HL-60 (cell line): ENCODE measurements at places on chromosomes 12 and 14.

GRCh38 chr12:130827432-130827831 is 11.6 kb downstream of the STX2 start:
- no peak for DNase-seq

DNA sequence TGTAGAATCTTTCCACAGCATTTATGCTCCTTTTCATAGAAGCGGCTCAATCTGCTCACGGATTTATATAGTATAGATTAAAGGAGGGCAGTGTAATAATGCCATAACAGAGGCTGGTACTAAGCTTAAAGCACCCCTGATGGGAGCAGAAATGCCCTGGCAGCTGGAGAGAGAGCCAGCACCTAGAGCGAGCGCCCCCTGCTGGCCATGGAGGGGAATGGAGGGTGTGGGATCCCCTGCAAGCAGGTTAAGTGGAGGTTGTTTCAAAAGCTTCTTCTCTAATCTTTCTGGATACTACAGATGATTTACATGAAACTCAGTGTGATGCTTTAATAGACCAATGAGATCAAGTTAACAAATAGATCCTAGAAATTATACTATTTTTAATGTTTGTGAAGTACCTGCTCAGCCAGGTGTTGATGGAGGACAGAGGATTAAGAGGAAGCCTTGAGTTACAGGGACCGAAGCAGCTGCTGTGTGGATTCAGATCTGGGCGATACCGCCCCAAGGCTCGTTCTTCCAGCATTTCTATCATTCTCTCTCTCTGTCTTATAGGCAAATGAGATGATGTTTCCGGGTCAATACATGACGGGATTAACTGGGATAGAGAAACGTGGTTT is 1519.3 kb upstream of the TMEM132C start:
- peak; percentile 43 for DNase-seq

DNA sequence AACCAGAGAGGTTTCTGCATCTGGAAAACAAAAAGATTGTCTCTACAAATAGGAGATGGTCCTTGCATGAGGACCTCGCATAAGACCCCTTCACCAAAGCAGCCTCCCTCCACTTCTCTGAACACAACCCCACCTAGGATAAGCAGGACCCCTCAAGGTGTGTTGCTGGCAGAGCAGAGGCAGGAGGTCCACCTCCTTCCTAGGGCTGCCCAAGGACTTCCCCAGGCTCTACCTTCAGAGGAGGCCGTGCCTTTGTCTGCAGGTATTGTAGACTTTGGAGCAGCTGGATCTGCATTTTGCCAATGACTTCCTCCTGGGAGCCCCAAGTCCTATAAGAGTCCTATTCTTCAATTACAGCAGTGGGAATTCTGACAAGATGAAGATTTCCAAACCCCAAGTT is 67.3 kb upstream of the TSPAN11 start:
- DNase-seq: no peak

GRCh38 chr12:40829738-40830144 is 137.5 kb downstream of the CNTN1 start:
- no peak for DNase-seq

GRCh38 chr14:89408907-89409700 is 7.9 kb downstream of the FOXN3 start:
- no peak for DNase-seq

DNA sequence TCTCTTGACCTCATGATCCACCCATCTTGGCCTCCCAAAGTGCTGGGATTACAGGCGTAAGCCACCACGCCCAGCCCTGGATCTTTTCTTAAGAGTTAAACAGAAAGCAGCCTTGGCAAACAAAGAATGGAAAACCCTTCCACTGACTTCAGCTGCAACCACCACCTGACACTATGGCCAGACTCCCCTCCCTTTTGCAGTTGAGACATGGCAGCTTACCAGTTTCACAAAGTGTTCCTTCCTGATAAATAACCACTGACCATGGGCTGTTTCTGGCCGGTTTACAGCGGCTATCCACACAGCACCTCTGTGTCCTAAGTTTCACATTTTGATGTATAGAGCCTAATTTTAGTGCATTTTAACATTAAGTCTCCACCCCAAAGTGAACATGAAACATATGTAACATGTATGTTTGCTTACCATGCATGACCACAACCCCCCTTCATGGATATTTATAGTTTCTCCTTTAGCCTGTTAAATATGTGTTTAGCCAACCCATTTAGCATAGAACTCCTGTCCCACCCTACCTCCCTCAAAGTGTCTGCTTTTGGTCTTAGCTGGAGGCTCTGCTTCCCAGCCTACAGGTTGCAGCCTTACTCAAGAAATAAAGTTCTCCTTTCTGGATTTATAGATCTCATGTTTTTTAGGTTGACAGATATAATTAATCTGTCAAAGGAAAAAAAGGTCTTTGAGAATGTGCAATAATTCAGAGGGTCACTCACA is 32.7 kb upstream of the RAB21 start:
- no peak for DNase-seq

DNA sequence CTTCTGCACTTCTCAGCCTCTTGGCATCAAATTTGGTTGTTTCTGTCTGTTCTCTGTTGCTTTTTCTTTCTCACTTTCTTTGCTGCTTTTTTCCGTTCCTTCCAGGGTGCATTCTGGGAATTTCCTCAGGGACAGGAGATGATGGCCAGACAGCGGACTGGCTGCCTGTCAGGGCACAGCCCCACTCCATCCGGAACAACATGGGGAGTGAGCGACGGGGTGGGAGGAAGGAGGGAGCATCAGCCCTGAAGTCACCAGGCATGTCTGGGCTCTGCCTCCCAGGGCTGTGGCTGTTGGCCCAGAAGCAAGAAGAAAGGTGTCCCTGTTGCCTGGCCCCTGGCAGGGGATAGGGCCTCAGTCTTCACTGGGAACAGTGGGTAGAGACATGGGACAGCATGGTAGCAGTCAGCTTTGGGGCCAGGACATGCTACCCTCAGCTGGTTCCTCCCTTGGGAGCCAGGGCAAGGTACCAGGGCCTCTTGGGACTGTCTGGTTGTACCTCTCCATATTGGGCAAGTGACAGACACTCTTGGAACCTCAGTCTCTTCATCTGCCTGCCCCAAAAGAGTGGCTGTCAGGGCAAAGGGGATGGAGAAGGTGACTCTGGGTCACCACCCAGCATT is 8.6 kb downstream of the PGF start:
- DNase-seq: no peak

DNA sequence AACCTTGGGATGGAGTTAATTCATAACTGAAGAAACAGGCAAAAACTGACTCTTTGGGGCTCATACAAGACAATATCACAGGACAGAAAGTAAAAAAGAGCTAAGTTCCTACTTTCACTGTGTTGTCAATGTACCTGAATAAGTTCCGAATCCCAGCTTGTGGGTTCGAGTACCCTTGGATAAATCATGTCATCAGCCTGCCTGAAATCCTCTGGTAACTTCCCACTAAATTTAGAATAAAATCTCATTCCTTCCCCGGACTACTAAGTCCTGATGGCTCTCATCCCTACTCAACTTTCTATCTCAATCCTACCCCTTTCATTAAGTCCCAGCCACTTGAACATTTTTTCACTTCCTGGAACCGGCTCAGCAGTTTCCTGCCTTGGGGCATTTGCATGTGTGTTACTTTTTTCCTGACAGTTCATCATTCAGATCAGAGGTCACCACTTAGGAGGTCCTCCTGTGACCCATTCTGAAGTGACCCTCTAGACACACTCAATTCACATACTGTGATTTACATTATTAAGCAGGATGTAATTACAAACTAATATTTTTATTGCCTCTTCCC is 12.7 kb downstream of the ERP29 start:
- no peak for DNase-seq

GRCh38 chr14:21867541-21867940 is 193.9 kb upstream of the OR4E1 start:
- DNase-seq: no peak

- DNase-seq: no peak
These were observed 702.9 kb downstream of the TRHDE start for GRCh38 chr12:72974954-72975555.

DNA sequence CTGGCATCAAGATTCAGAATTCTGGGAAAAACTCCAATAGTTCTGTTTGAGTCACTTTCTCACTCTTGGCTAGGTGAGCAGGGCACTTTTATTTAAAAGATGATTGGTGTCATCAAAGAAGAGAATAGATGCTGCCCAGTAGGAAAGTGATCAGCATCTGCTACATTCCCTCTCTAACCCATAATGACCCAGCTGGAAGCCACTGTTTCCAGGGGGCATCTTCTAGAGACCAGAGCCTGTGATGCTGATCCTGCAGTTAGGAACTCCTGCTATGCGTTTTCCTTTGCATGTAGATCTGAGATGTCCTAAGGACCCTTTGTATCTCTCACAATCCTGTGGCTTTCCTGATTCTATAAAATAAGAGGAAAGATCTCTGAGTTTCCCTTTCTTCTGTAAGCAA is 79.9 kb upstream of the TMTC1 start:
- DNase-seq: no peak

DNA sequence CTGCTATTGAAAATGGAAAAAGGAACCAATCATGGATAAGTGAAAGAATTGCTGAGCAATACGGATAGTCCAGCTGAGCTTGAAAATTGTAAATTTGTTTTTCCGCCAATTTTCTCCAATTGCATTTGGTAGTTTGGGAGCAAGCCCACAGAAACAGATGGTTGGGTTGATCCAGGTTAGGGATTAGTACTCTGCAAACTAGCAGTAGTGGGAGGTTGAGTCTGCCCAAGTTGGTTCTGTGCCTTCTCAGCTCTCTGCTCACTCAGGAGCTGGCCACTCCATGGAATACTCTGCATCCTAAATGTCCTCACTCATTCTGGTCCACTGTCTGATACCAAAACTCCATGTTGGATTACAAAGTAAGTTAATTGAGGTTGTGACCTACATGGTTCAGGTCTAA is 361.1 kb upstream of the ATP2B1 start:
- DNase-seq: no peak

- no peak for DNase-seq
These were observed 101.1 kb downstream of the CRADD start for GRCh38 chr12:93778306-93778705.
